ENCODE measurements at places on chromosomes 3 and 15. TPM values are rescaled to one million over a fixed set of nuclear protein-coding genes. Genes with fewer than 3 reads are reported as not detected.

Gene CCK
- total RNA-seq: not detected

Gene ZNF770
- 28.2 TPM for total RNA-seq

Gene IQCH
- 1.5 TPM for total RNA-seq

Gene RPL32
- total RNA-seq: 2,085 TPM

DNA sequence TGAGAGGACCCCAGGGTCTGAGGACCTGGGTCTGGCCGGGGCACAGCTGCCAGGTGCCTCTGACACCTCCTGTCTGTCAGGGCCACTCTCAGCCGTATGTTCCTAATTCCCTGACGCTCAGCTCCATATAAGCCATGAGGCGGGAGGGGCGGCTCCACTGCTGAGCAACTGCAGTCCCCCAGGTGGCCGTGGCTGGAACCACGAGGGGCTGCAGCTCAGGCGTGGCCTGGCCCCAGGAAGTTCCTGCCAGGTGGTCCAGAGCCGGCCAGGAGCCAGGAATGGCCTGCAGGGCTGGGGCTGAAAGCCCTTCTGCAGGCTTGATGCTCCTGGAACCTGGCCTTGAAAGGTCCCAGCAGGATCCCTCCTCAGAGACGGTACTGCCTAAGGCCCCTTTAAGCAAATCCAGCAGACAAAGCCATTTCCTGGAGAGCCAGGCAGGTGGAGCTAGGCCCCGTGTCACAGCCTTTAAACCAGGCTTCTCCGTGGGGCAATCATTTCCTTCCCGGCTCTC is 118.0 kb downstream of the CHSY1 start:
- no peak for DNase-seq

DNA sequence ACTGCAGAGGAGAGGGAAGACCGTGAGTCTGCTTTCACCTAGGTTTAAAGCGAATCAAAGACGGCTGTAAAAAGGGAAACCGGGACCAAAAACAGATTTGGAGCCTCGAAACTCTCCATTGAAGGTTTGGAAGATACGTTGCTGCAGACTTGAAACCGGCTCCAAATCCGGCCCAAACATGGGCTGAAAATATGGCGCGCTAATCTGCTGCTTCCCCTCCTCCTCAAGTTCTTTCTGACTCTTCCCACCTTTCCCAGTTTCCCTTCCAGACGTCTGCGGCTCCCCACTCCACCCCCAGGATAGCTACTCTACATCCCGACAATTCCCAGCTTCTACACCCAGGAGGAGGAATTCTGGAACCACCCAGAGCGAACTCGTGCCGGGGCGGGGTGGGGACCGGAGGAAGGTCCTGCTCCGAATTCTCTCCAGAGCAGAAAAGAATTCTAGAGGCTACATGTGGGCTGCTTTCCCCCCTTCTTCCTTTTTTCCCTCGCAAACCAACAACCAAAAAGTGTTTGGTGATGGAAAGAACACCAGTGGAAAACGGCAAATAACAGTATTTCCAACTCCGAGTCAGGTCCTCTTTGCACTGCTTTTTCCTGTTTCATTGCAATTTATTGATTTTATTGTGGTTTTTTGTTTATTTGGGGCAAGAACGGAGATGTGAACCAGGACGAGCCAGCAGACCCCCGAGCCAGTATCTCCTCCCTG is 8.5 kb downstream of the EOMES start:
- DNase-seq: no peak

GRCh38 chr15:85625856-85626255 is 168.9 kb downstream of the KLHL25 start:
- DNase-seq: no peak

DNA sequence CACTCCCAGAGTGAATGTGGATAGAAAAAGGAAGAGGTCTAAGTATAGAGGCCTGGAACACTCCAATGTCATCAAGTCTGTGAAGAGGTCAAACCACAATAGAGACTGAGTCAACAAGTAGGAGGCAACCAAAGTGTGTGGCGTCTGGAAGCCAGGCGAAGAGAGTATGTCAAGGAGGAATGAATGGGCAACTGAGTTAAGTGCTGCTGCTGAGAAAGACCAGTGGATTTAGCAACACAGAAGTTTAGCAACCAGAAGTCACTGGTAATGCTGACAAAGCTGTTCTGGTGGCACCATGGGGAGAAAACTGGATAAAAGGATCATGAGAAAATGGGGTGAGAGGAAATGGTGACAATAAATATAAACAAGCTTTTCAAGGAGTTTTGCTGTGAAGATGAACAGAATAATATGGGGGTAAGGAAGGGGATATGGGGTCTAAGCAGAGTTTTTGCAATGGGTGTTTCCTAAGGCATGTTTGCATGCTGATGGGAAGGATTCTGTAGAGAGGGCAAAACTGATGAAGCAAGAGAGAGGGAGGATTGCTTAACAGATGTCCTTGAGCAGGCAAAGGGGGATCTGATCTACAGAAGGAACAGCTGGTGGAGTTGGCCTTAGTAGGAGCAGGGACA is 38.4 kb downstream of the PCOLCE2 start:
- DNase-seq: no peak

DNA sequence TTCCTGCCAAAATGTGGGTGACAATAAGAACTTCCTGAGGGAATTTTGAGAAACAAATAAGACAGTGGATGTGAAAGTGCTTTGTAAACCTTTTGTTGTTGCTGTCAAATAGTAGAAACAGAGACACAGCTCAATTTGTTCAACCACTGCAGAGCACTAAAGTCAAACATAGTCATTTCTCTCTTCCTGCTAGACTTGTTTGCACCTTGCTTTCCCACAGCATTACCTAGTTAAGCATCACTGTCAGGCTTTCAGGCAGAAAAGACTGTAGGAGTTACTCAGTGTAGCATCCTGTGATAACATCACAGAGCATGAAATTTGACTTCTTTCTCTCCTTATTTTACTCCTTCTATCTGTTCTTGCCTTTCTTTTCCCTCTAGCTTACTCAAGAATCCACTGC is 27.1 kb downstream of the SLC12A1 start:
- DNase-seq: no peak

DNA sequence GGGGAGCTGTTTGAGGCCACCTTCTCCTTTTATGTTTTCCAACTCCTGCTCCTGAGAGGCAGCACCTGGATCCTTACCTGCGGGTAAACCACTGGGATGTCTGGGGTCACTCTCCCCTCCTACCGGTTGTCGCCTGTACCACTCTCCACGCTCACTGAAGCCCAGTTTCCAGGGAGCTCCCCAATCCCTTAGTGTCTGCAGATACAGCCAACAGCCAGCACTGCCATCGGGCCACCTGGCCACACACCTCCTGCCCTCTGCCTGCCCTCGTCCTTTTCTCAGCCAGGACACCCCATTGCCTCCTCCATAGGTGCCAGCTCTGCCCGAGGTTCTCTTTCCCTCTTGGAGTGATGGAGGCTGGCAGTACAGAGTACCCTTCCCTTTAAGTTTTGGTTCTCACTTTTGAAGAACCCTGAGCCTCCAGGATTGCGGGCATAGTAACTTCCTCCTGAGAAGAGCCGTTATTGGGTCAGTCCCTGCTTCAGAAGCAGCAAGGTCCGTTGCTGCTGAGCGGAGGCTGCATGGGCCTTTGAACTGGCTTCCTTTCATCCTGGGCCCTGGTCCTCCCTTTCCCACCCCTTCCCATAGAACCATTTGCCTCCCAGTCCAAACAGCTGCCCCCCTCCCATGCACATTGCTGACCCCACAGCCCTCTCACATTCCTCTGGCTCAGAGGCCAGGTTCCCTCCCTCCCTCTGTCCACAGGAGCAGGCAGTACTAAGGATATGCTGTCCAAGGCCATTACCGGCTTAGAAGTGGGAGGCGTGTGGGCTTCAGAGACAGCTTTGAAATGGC is 30.9 kb downstream of the ARNT2 start:
- no peak for DNase-seq

- DNase-seq: no peak
Observed at GRCh38 chr15:71748293-71748718, 62.0 kb upstream of the NR2E3 start.

DNA sequence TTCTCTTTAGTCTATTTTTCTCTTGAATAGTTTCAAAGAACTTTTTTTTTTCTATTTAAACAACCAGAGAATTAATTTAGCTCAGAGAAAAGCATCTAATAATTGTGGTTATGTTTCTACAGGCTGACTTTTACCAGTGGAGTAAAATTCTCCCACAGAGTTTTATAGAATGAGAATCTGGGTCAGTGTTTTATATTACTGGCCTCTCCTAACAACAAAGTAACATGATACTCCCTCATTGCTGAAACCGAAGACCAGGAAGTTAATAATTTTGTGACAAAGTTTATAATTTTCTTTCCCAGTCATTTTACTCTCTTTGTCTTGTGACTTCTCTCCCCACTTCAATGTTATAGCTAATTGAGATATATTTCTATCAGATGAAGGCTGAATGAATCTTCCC is 946.9 kb downstream of the EPHA3 start:
- DNase-seq: no peak

- DNase-seq: no peak
Observed at GRCh38 chr3:178063461-178063860, 472.8 kb upstream of the KCNMB2 start.

DNA sequence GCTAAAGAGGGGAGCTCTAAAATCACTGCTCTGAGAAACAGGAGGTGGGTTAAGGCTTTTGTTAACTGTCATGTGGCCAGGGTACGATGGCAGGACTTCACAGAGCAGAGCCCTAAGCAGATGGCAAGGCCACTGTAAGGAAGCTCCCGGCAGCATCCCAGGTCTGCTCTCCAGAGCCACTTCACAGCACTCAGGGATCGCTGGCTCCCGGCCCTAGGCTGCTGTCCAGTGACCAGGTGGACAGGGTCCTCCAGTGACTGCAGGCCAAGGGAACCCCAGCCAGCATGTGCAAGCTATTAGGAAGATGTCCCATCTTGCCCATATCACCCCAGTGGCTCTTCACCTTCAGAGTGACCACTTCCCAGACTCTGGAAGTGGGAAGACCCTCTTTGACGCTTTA is 10.4 kb downstream of the TMEM41A start:
- DNase-seq: no peak
